Stimulated activated CD4-positive, alpha-beta T cell treated with anti-CD3 and anti-CD28 coated beads, Interleukin-12 subunit alpha, Interleukin-12 subunit beta, amount 100 ng/mL, for 4 hours (primary cell): ENCODE measurements at places on chromosomes 13 and 19.

DNA sequence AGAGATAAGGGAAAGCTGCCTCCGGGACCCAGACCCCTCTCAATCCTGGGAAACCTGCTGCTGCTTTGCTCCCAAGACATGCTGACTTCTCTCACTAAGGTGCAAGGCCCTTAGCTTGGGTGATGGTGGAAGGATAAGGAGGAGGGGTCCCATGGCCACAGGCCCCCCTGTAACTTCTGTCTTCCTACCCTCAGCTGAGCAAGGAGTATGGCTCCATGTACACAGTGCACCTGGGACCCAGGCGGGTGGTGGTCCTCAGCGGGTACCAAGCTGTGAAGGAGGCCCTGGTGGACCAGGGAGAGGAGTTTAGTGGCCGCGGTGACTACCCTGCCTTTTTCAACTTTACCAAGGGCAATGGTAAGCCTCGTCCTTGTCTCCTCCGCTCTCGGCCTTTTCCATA is 2.0 kb downstream of the CYP2F1 start:
- no peak for DNase-seq

- DNase-seq: no peak
Measured at GRCh38 chr13:22211876-22212275, 541.0 kb downstream of the FGF9 start.

DNA sequence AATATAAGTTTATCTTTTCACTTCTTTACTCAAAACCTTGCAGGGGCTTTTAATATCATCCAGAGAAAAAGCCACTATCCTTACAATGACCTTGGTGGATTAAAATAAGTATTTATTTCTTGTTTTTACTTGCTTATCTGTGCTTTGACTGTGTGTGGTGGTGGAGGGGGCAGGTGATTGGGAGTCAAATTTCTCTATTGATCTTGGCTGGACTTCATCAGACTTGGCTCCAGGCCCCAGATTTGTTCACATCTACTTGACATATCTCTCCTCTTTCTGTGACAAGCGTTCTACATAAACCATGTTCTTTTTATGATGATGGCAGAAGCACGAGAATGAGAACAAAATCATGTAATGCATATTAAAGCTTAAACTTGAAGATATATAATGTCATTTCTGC is 670.8 kb downstream of the PCDH17 start:
- no peak for DNase-seq

GRCh38 chr19:10087296-10088061 is 1.4 kb downstream of the SHFL start:
- no peak for DNase-seq
